ENCODE measurements at places on chromosomes 2 and 18. TPM values are rescaled to one million over a fixed set of nuclear protein-coding genes. Genes with fewer than 3 reads are reported as not detected.

Gene COLEC11
- total RNA-seq = not detected

Gene GKN1
- 0.37 TPM for total RNA-seq

Gene LYPD6
- 0.82 TPM for total RNA-seq

Gene IMP4
- 43.5 TPM for total RNA-seq

Gene CDK15
- total RNA-seq = 3.6 TPM

Gene MCM6
- 44.1 TPM for total RNA-seq

Gene PRSS56
- total RNA-seq = not detected

Gene DLX2
- total RNA-seq = 5.7 TPM

Gene IL36B
- not detected for total RNA-seq

Gene SERPINB12
- total RNA-seq = not detected

Gene CCDC121
- total RNA-seq = 2.7 TPM

Gene SP5
- not detected for total RNA-seq
